ENCODE measurements at places on chromosomes 3 and 15.

- no peak for DNase-seq
Measured at GRCh38 chr15:63436341-63436740, 54.7 kb upstream of the CA12 start.

DNA sequence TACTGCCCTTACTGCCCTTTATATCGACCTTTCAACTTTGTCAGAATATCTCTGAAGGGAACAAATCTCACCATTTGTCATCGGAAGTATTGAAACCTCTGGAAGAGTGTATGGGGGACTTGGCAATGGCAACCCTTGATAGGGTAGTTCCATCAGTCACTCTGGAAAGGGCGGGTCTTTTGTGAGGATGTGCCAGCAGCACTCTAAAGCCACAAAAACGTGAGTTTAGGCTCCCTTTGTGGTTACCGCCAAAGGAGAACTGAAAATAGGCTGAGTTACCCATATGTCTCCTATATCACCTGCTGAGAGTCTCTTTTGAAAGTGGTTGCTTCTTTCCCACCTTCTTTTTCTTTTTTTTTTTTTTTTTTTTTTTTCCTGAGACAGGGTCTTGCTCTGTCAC lies 296.8 kb upstream of the CHRM5 start:
- no peak for DNase-seq

GRCh38 chr3:10497439-10497838 lies 7.9 kb downstream of the ATP2B2 start:
- DNase-seq = no peak

DNA sequence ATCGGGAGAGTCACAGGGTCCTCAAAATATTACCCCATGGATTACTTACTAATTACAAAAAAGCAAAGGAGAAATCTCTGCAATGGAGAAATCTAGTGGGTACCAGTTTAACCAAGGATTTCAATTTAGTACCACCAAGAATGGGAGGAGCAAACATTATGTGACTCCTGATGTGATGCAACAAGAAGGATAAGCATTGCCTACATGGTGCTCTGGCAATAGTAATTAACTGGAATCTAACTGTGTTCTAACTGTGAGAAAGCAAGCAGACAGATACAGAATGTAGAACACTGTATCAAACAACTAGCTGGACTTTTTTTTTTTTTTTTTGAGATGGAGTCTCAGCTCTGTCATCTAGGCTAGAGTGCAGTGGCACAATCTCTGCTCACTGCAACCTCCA lies 159.2 kb downstream of the TNIK start:
- no peak for DNase-seq

DNA sequence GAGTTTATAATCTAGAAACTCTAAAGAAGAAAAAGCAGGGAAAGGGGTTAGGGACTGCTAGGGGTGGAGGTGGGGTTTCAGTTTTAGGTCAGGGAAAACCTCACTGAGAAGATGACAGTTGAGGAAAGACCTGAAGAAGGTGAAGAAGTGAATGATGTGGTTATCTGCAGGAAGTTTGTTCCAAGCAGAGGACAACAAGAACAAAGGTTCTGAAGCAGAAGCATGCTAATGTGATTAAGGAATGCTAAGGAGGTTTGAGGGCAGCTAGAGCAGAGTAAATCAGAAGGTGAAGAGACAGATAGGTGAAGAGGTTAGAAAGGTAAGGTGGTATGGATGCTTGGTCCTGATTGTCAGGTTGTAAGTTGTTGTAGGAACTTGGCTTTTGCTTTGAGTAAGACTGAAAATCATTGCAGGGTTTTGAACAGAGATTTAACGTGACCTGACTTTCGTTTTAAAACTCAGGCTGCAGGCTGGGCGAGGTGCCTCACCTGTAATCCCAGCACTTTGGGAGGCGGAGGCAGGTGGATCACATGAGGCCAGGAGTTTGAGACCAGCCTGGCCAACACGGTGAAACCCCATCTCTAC lies 8.6 kb downstream of the OXSR1 start:
- no peak for DNase-seq

- no peak for DNase-seq
Measured at GRCh38 chr3:122169911-122170310, 13.6 kb upstream of the CASR start.

DNA sequence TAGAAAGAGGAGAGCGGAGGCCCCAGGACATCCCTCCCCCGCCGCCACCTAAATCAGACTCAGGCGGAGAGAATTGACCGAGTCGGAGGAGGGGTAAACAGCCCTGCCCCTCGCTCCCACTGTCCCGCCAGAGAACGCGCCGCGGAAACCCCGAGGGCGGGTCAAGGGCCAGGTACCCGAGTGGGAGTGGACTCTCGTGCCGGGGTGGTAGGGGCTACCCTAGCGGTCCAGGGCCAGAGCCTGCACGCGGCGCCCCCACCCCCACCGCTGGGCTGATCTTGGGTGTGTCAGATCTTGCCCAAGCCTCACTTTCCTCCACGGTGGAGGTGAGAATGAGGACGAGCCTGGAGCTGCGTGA lies 19.0 kb downstream of the SPATA12 start:
- peak; percentile 76 for DNase-seq

GRCh38 chr15:80036071-80036470 lies 23.4 kb upstream of the ZFAND6 start:
- DNase-seq = no peak

DNA sequence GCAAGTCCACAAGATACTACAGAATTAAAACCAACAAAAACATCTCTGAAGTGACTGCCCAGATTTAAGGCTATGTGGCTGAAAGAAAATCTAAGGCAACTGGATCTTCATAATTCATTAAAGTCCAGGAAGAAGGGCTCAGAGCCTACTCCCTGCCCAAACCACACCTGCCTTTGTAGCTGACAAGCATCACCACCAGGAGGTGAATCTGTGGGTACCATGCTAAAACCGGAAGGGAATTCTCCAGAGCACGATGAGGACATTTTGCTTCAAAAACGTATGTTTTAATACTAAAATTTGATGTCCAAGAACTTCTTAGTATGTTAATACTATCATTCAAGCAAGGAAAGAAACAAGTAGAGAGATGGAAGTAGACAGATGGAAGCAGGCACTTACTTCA lies 495.9 kb upstream of the NECTIN3 start:
- DNase-seq = no peak

GRCh38 chr3:9266716-9267115 lies 17.3 kb upstream of the SRGAP3 start:
- DNase-seq = no peak

DNA sequence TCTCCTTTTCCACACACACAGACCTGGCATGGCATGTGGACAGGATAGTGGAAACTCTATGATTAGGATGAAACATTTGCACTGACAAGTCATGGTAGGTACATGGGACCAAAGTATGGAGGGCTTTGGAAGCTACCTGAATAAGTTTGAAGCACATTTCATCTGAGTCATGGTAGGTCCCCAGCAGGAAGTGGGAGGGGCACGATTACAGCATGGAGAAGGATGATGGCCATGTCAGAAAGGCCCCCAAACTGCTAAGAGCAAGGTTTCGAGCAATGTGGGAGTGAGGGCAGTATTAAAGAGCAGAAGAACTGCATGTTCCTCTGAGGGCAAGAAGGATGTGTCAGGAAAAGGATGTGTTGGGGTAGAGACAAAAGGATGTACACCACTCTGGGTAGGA lies 51.5 kb upstream of the CSTA start:
- DNase-seq = no peak

DNA sequence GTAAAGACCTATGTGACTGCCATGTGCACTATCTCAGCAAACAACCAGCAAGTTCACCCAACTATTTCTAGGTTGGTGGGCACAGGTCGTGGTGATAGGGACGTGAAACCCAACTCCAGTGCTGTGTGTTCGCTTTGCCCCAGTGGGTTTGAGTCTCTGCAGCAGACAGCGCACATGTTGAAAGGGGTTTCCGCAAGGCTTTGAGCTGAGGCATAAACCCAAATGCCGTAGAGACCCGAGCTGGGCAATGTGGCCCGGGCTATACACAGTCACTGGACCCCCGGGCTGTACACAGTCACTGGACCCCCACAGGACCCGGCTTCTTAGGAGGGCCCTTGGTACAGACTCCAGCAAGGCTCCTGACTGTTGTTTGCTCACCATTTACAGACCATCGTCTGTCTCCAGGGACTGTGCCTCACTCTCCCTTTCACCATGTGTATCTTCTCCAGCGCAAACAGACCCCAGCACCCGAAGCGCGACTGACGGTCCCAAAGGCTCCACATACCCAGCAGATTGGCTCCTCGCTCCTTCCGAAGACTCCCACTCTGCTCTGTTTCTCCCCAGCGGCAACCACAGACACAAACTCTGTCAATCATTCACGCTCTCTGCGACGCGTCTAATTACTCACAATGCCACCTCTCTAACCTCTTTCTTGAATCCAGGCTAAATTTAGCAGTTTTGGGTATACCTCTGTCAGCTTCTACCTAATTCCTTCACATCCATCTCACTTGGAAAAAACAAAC lies 31.2 kb downstream of the PCSK6 start:
- no peak for DNase-seq

DNA sequence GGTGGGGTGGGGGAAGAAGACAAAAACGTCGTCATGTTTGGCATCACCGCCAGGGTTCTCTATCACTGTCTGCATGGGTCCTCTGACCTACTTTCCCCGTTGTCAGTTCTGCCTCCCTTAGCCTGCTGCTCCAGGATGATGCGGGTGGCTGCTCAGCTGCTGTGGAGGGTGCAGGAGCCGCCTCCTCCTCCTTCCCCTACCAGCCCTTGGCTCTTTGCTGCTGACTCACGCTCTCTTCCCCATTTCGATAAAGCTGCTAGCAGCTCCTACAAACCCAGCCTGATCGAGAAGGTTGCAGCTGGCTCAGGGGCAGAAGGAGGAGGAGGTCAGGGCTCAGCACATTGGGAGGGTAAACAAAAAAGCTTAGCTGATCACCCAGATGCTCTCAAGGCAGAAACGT lies 49.5 kb upstream of the SEC13 start:
- DNase-seq = no peak

DNA sequence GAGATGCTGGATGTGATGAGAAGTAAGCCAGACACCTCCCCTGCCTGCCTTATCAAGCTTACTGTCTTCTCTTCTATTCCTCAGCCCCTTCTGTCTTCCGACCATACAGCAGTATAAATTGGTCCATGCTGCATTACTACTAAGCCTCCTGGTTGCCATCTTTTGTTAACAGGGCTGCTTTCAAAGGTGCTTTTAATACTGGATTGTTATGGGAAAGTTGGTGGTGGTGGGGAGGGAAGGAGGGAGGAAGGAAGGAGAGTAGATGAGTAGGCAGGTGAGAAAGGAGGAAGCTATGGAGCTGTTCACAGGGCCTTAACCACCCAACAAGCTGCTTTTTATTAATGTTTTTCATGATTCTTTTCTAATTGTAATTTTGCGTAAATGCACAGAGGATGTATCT lies 114.9 kb downstream of the SLC25A26 start:
- no peak for DNase-seq
